MCF 10A (cell line): ENCODE measurements at places on chromosomes 1 and 21. TPM values are rescaled to one million over a fixed set of nuclear protein-coding genes. Genes with fewer than 3 reads are reported as not detected.

Gene FAM229A
- total RNA-seq, result 13.4 and 19.0 TPM in 2 replicates

Gene CHAF1B
- 6.4 and 7.7 TPM in 2 replicates for total RNA-seq

Gene TRIM58
- total RNA-seq, result not detected in 2 replicates

Gene OR2L13
- total RNA-seq, result not detected in 2 replicates

Gene MATN1
- 0.32 and 0.47 TPM in 2 replicates for total RNA-seq

Gene SLC25A33
- 6.5 and 8.1 TPM in 2 replicates for total RNA-seq

Gene RORC
- total RNA-seq, result 0.40 and 0.81 TPM in 2 replicates

Gene FBLIM1
- 78.2 and 101 TPM in 2 replicates for total RNA-seq

Gene ELF3
- total RNA-seq, result 0.10 and 0.33 TPM in 2 replicates

Gene USP16
- total RNA-seq, result 28.0 and 39.3 TPM in 2 replicates

Gene CCDC181
- not detected in 2 replicates for total RNA-seq

Gene DSCAM
- 0.29 and 0.33 TPM in 2 replicates for total RNA-seq

Gene ZNF687
- 26.3 and 27.5 TPM in 2 replicates for total RNA-seq

Gene PLOD1
- total RNA-seq, result 47.2 and 48.2 TPM in 2 replicates

Gene FGR
- not detected in 2 replicates for total RNA-seq

Gene FMO3
- total RNA-seq, result not detected in 2 replicates

Gene SYCP1
- total RNA-seq, result not detected in 2 replicates

Gene TNFRSF18
- not detected in 2 replicates for total RNA-seq

Gene UBL4B
- total RNA-seq, result not detected in 2 replicates

Gene OR2T29
- total RNA-seq, result not detected in 2 replicates

Gene NADK
- 106 and 107 TPM in 2 replicates for total RNA-seq

Gene C1orf226
- 3.1 and 3.3 TPM in 2 replicates for total RNA-seq

Gene CNKSR1
- 31.0 and 35.5 TPM in 2 replicates for total RNA-seq

Gene IGSF3
- 3.5 and 4.6 TPM in 2 replicates for total RNA-seq

Gene C1orf87
- not detected in 2 replicates for total RNA-seq
